ENCODE measurements at places on chromosomes 7 and 10.

DNA sequence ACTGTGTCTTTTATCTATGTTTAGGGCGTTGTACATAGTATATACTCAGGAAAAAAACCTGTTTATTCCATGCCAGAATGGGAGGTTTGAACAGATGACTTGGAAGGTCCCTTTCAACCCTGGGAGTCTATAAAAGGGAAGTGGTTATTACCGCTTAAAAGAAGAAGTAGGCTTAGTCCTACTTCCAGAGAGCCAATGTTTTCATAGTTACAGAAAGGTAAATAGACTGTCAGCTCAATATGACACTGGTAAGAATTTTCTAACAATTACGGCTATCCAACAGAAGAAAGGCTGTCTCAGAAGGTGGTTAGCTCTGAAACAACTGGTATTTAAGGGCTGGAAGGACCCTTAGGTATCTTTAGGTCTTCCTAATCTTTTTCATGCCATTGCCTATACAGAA lies 1.1 kb upstream of the TFAM start:
- DNase-seq: no peak

DNA sequence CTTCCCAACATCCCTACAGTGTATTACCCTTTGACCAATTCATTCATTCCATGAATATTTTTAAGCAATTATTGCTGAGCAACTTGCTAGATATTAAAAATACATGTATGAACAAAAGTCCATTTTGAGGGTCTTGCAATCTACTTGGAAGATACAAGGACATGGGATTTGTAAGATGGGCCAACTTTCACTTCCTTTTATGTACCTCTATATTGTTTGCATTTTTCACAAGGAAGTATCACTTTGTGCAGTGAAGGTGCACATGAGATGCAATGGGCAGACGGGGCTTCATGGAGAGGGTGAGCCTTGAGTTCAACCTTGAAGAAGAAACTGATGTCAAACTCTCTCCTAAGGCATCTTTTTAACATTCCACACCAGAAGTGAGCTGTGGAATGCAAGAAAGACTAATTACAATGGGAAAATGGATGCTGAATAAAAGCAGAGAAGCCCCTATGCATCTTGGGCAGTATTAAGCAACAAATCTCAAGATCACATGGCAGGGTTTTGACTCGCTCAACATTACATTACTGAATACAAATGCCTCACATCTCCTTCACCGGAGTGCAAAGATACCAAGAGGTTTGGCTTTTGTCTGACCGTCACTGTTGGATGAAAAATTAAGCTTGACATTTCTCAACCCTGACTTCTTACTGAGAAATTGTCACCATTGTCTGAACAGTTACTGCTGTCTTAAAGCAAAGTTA lies 341.5 kb downstream of the ELMO1 start:
- no peak for DNase-seq

DNA sequence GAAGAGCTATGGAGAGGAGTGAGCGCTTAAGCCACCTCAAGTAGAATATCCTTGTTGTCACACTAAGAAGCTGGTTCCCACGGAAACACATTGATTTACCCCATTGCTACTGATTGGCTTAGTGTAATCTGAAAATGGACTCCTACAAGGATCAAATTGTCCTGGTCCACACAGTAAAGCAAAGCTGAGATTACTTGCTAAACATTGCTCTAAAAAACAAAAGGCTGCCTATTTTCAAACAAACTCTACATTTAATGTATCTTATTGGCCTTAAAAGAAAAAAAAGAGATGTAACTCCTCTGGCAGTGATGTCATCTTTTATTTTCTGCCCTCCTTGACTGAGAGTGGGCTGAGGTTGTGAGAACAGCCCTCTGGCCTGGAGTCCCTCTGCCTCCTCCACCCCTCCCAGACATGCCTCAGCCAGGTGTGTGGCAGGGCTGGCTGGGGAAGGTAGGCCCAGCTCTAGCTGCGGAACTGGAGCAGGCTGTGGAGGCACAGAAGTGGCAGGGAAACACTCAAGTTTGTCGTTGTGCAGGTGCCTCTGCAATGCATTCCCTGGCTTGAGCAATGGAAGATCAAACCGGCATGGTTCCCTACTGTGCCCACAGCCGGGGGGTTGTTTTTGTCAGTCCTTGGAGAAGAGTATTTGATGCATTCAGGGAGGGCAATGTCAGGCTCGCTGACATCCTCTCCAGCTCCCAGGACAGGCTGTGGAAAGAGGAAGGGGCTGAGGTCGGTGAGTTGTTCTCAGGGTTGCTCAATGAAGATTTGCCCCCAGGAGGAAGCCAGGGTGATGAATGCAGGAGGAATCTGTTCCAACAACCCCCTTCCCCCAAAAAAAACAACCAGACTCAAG lies 9.1 kb downstream of the KLF6 start:
- DNase-seq: no peak

DNA sequence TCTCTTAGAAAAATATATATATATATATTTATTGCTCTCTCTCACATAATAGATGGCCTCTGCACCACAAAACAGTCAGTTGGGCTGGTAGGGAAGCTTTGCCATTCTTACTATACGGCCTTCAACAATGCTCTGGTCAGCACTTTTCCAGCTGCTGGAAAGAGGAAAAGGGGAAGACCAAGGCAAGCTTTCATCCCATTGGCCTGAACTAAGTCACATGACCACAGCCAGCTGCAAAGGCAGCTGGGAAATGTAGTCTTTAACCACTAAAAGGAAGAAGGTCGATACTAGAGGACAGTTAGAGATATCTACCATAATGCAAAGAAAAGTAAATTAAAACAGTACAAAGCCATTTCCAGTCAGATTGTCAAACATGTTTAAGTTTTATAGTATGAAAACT lies 58.4 kb upstream of the MACROH2A2 start:
- no peak for DNase-seq

GRCh38 chr7:128259131-128260061 lies 18.3 kb downstream of the LEP start:
- peak; percentile 15 for DNase-seq

DNA sequence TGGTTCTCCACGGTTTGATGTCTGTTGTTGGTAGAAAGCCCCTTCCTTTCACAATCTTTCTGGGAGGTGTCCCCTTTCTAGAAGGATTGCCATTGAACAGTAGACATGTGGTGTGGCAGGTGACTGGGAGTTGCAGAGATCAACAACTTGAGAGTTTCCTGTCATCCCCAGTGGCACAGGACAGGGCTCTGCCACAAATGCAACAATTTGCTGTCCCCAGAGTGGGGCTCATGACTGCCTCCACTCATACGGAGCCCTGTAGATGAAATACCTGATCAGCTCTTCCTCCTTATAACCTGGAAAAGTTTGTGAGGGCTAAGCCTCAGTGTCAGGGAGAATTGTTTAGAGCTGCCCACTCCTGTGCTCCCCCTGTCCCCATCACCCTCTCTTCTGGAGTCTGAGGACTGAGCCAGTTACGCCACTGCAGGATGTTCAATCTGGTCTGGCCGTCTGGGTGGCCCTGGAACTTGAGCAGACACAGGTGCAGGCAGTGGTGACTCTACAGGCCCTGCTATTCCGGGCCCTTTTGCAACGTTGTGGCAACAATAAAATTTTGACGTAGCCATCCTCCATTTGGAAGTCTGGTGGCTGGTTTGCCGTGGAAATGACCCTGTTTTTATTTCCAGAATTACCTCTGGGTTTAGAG lies 6.5 kb downstream of the DBNL start:
- no peak for DNase-seq

DNA sequence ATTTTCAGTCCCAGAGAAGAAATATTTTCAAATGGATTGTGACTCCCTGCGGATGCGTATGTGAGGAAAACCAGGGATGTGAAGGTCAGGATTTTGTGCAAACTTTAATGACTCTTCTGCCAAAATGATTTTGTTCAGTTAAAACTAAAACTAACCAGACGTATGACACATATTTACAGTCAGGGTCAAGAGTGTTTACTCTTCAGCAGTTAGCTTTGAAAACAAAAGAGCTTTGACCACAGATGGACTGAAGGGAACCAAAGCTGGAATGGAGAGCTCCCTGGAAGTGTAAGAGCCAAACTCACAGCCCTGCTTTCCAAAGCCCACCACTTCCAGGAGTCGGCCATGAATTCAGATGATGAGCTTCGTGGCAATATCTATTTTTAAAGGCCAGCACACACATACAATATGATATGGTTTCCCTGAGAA lies 15.5 kb downstream of the SVIL start:
- DNase-seq: no peak

All from HFF-Myc (cell line).